ENCODE measurements at places on chromosomes 3 and 15.

GRCh38 chr15:68032672-68033071 lies 21.4 kb upstream of the PIAS1 start:
- no peak for DNase-seq

DNA sequence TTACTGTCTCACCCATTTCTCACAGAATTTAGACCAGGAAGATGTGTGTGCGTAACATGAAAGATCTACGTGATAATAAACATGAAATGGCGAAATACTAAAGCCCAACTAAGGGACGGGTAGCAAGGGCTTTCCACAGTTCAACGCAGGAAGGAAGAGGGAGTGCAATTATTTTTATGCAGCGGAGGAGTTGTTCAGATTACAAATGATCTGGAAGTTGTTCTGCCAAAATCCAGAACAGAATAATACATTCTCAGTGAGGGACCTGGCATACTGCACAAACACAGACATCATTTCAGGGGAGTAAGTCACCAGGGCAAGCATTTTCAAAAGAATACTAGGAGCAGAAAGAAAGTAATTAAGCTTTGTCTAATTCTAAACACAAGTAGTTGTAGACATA lies 133.6 kb upstream of the RAP2B start:
- DNase-seq = peak; percentile 35

- DNase-seq = no peak
Observed at GRCh38 chr3:150793641-150794040, 30.7 kb upstream of the SIAH2 start.

DNA sequence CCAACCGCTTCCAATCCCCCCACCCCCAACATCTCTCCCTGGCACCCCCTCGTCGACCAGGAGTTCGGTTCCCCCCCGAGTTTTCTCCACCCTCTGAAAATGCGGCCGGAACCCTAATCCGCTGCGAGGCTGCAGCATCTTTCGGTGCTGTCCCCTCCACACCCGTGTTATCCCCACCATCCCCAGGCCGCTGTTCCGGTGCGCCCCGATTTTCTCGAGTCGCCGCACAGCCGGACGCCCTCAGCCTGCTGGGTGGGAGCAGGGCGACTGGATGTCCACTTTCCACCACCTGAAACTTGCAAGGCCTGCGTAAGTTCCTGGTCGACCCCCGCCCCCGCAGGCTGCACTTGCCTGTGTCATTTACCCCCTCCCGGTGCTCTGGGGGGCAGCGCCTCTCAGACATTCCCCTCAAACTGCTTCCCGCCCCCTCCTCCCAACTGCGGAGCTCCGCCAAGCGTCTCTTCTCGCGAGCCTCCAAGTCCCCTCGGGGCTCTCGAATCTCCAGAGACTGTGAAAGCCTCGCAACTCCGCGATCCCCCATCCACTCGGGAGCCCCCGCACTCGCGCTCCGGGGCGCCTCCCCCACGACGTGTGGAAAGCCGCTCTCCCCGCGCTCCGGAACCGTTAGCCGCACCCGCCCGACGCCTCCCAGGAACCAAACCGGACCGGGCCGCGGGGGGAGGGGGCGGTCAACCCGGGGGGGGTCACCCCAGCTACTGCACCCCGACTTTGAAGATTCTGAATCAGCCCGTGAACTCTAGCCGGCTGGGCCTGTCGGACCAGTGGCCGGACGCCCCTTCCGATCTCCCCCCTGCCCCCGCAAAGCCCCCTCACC lies 566 bp downstream of the ETV5 start:
- no peak for DNase-seq

DNA sequence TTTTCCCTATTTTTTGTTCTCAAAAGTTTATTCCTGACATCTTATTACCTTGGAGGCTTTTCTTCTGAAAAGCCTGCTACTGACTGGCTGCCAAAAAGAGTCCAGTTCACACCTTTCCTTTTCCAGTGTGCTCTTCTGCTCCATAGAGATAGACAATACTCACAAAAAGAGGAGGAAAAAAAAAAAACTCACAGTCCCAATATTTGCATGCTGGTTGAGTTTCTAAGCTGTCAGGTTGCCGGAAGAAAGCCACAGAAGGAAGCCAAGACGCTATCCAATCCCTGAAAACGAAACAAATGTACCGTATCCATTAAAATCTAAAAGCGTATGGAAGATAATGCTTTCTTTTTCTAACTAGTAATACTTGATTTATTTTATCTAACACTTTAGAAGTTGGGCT lies 299.5 kb downstream of the CADM2 start:
- no peak for DNase-seq

- no peak for DNase-seq
Observed at GRCh38 chr3:27454914-27455313, 29.3 kb downstream of the SLC4A7 start.

- DNase-seq = no peak
Observed at GRCh38 chr3:184603151-184604030, 41.8 kb downstream of the EPHB3 start.

DNA sequence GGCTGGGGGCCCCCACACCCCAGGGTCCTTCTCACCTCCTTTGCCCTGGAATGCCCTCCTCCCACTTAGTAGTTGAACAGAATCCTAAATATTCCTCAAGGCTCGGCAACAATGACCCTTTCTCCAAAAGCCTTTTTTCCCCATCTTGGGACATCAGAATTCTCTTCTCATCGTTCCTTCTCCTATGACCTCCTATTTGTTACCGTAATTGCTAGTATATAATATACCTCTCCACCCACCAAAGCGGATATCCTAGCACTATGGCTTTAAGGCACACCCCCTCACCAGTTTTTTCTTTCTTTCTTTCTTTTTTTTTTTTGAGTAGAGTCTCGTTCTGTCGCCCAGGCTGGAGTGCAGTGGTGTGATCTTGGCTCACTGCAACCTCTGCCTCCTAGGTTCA lies 16.8 kb downstream of the HDAC11 start:
- DNase-seq = no peak

- DNase-seq = no peak
Observed at GRCh38 chr15:92906020-92906419, 5.9 kb downstream of the CHD2 start.

- DNase-seq = no peak
Observed at GRCh38 chr15:62785881-62786828, 256.4 kb upstream of the TPM1 start.

- DNase-seq = no peak
Observed at GRCh38 chr3:194875581-194876402, 190.1 kb downstream of the FAM43A start.

DNA sequence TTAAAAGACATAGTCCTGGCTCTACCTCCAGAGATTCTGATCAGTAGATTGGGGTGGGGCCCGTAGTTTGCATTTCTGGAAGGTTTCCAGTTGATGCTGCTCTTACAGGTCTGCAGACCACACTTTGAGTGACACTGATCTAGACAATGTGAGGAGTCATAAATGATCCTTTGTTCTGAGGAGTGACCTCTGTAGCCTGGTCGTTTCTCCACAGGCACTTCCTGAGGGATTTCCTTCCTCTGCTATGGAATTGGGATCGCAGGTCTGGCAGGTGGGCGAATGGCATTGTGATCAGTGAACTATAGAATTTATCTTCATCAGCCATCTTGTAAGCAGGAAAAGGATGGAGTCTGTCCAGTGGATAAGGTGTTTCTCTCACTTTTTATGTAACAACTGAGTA lies 5.5 kb downstream of the GFM1 start:
- DNase-seq = no peak

GRCh38 chr3:129658110-129658843 lies 51.8 kb upstream of the PLXND1 start:
- no peak for DNase-seq

Data from putamen (tissue), 1 donor.